ENCODE measurements at places on chromosomes 7 and 10. TPM values are rescaled to one million over a fixed set of nuclear protein-coding genes. Genes with fewer than 3 reads are reported as not detected.

- peaks cover 6% of the 10 kb centered on the region for H3K27me3 ChIP-seq
- no peak for DNase-seq
- no peak overlapping the region for H3K27ac ChIP-seq
- H3K4me3 ChIP-seq, result no peak overlapping the region
- peaks cover 2% of the 10 kb centered on the region for H3K4me1 ChIP-seq
Measured at GRCh38 chr10:43260911-43261577, 5.8 kb downstream of the RASGEF1A start.

Gene GCK
- not detected for total RNA-seq

GRCh38 chr10:118901906-118902305 is 127.6 kb upstream of the NANOS1 start:
- H3K36me3 ChIP-seq, result no peaks in the 10 kb centered on the region
- no peaks in the 10 kb centered on the region for H3K4me1 ChIP-seq
- DNase-seq, result no peak
- no peak overlapping the region for H3K27ac ChIP-seq
- no peak overlapping the region for H3K4me3 ChIP-seq

Gene HYAL4
- total RNA-seq, result not detected

GRCh38 chr10:119245272-119245671 is 37.9 kb downstream of the GRK5 start:
- H3K4me1 ChIP-seq, result peaks cover 66% of the 10 kb centered on the region
- H3K27me3 ChIP-seq, result no peaks in the 10 kb centered on the region
- no peak overlapping the region for H3K27ac ChIP-seq
- H3K4me3 ChIP-seq, result no peak overlapping the region
- no peak for DNase-seq

All from HepG2 (cell line).